ENCODE measurements at places on chromosomes 16 and 17.

- DNase-seq = no peak
Observed at GRCh38 chr17:41735744-41736143, 1.3 kb upstream of the HAP1 start.

- DNase-seq = peak; percentile 18
Observed at GRCh38 chr17:57669671-57670529, 75.2 kb downstream of the CCDC182 start.

DNA sequence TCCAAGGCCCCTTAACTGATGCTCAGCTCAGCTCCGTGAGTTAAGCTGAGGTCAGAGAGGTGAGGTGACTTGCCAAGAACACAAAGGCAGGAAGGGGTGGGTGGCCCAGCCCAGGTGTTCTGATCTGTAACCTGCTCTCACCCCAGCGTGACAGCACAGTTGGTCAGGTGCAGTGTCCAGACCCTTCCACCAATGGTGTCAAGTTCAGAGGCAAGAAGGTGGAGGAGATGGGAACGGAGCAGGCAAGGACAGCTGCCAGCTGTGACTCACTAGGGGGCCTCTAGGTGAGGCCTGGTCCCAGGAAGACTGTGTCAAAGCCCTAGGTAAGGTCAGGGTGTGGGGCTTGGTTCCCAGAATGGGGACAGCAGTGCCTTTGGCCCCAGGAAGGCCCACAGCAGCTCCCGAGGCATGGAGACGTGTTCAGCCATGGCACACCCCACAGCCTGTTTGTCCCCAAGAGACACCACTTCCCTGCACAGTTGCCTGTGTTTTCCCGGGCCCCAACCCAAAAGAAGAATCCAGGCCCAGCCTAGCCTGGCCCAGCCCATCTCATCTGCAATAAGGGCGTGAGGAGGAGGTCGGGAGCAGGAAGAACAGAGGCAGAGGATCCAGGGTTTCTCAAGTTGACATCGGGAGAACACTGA lies 7.2 kb downstream of the WFIKKN2 start:
- DNase-seq = no peak

DNA sequence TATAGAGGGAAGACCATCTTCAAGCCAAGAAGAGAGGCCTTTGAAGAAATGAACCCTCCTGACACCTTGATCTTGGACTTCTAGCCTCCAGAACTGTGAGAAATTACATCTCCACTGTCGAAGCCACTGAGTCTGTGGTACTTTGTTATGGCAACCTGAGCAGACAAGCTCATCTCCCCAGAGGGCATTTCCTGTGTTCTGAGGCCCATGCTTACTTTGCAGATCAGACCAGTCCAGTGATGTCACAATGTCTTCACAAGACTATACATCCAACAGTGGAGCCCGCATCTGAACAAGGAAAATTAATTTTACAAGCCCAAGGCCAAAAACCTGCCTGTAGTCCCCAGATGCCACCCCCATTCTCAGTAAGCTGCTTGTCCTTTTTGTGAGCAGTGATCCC lies 14.8 kb upstream of the C17orf113 start:
- no peak for DNase-seq

DNA sequence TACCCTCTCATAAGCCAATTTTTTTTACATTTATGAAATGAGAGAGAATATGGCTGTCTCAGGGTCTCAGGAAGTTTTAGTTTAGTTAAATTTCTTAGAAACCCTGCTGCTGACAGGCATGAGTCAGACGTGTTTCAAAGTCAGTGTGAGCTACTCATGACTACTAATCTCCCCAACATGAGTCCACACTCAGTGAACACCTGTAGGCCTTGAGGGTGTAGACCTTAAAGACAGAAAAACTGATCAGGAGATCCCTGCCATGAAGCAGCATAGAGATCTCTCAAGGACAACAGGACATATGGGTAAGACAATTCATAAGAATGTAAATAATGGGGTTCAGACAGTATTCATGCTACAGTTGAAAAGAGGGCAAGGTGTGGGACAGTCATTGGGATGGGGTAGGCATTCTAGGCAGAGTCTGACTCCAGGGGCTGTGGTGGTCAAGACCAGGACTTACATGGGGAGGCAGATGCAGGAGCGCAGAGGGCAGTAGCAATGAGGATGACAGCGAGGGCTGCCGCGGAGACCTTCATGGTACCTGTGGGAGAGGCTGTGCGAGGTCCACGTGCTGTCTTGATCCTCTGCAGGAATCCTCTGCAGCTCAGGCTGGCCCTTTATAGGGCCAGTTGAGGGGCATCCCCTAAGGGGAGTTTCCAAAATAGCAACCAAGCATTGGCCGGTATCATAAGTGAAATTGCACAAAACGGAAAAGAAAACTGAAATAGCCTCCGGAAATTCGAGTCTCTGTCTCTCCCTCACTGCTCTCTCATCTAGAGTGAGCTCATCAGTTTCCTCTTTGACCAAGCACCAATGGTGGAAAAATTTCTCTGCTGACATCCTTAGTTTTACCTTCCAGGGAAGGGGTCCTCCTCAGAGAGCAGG lies at the start of gene CCL5:
Gene CCL5, minus strand, starts transcription at position 588 of the 882 bp plus-strand sequence.
- peak; percentile 40 for DNase-seq

- DNase-seq = no peak
Observed at GRCh38 chr17:78977997-78978973, 1.4 kb downstream of the LGALS3BP start.

Data from activated naive CD4-positive, alpha-beta T cell treated with anti-CD3 and anti-CD28 coated beads, Interleukin-2, amount 10 ng/mL, durations not matched to agents 7 days and 5 days (primary cell).